ENCODE measurements at places on chromosomes 16 and 17.

GRCh38 chr16:8893976-8894690 is 12.0 kb downstream of the LITAFD start:
- no peak for DNase-seq

DNA sequence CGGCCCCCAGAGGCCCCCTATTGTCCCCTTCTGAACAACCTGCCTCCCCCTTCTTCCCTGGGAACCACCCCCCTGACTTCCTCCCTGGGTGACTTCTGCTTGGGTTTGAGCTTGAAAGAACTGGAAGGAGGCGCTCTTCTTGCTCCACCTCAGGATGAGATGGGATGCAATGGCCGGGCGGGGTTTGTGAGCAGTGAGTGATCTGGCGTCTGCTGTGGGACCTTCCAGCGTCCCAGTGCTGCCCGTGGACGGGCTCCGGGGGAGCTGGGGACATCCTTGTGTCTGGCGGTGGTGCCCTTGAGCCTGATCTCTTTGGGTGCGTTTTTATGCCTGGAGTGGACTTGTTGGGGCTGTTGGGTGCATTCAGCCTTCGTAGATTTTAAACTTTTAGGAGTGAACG is 11.6 kb downstream of the MGRN1 start:
- no peak for DNase-seq

DNA sequence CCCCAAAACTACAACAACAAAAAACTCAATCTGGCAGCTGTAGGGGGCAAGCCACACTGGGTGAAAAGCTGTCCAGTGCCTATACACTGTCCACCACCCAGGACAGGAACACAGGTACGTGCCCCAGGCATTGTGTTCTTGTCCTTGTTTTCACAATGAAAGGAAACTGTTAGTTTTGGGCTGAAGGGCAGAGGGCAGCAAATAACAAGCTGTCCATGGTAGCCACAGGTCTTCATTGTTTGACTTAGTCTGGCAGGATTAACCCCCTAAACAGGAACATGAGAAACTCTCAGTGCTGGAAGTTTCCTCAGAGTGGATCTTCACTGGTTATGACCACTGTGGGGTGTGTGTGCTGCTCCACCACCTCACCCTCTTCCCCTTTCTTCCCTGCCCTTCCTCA is 224.6 kb upstream of the N4BP1 start:
- DNase-seq, result no peak

DNA sequence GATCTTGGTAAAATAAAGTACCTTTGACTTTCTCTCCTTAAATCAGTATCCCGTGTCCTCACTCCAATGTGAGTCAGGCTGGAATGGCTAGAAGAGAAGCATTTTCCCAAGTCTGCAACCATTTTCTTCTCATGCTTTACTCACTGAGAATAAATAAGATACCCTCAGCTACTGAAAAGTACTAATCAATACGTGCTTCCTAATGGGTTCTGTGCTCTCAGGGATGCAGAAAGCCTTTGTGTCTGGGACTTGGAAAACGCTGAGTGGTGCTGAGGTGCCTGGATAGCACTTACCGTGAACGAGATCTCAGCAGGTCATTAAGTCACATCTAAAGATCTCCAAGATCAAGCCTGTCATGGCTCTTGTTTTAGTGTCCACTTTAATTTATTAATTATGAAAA is 672.3 kb upstream of the C16orf82 start:
- no peak for DNase-seq

GRCh38 chr16:58661199-58661830 is 23.3 kb downstream of the SLC38A7 start:
- DNase-seq, result peak; percentile 94

DNA sequence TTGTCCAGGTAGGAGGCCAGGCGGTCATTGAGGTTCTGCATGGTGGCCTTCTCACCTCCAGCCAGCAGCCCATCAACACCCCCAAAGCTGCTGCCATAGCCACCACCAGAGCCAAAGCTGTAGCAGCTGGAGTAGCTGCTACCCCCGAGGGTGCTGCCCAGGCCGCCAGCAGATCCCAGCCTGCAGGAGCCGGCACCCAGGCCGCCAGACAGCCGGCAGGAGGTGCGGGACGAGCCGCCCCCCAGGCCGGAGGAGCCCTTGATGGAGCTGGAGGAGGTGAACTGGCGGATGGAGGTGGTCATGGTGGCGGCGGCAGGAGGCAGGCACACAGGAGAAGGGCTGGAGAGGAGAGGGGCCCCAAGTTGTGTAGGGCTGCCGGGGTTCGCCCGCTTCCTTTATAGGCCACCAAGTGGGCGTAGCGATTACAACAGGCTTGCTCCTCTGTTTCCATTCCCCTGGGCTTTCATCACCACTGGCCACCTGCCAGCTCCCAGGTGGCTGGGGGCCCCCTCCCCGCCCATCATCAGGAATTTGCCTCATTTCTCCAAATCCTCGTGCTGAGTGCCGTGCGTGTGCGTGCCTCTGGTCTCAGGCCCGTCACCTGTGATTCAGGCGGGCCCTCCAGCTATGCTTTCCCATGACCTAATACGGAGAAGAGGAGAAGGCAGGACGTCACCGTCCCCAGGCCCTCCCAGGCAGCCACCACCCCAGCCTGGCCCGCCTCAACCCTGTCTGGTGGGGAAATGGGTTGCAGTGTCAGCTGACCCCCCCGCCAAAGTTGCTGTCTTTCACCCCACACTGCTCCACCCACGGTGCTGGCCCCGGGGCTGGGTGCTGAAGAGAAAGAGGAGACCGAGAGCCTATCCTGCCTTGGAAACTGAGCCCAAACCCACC is at the start of gene KRT17:
Gene KRT17, minus strand, starts transcription at position 368 of the 894 bp plus-strand sequence. Its CDS starts 66 bp downstream, at position 302.
- no peak for DNase-seq

GRCh38 chr17:63934183-63935112 is 2.3 kb upstream of the CD79B start:
- DNase-seq, result no peak

GRCh38 chr16:72992142-72992601 is 55.8 kb downstream of the ZFHX3 start:
- no peak for DNase-seq

GRCh38 chr16:6483469-6484033 is 849.1 kb upstream of the RBFOX1 start:
- DNase-seq, result no peak

DNA sequence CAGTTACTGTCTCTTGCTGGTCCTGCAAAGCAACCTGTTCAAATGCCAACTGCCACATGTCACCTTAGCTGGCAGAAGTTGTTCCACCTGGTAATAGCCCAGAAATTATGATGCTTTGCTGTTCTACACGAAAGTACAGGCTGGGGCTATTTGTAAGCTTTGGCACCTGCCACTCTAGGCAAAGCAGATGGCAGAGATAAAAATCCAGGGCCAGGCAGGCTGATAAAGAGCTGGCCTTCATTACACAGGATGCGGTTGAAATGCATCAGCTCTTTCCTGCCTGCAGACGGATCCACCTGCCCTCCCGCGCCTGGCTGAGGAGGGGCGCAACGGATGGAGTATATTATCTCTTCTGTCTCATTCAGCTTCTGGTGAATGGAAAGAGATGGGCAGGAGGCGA is 29.3 kb upstream of the KDM8 start:
- no peak for DNase-seq

- DNase-seq, result no peak
These were observed 21.1 kb upstream of the NUP93 start for GRCh38 chr16:56708525-56709442.

DNA sequence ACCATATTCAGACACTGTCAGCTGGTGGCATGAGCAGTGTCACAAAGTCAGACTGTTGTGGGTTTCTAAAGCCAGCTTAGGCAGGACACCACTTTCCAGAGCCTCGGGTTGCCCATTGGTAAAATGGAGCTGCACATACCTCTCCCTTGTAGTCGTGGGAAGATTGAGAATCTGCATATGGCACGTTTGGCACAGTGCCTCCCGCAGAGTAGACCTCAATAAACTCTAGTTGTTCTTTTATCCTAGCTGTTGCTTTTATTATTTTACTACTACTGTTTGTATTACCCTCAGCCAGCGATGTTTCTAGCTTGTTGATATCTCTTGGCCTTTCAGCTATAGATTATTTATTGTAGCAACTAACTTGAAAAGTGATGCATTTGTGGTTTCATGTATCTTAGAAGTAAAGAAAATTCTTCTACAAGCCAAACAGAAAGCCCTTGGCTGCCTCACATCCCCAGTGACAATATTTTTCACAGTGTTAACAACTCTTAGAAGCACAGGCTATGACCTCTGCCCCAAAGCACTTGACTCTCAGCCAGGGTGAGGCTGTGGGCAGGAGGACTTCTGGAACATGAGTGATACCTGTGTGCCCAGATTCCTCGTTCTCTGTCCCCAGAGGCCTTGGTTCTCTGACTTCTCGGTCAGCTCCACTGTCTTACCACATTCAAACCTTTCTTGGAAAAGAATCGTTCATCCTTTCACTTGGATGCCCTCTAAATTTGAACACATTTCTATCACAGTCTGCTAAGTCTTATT is 351.6 kb downstream of the SNX29 start:
- DNase-seq, result no peak

- DNase-seq, result no peak
These were observed 3.9 kb downstream of the NAGS start for GRCh38 chr17:44008205-44008909.

DNA sequence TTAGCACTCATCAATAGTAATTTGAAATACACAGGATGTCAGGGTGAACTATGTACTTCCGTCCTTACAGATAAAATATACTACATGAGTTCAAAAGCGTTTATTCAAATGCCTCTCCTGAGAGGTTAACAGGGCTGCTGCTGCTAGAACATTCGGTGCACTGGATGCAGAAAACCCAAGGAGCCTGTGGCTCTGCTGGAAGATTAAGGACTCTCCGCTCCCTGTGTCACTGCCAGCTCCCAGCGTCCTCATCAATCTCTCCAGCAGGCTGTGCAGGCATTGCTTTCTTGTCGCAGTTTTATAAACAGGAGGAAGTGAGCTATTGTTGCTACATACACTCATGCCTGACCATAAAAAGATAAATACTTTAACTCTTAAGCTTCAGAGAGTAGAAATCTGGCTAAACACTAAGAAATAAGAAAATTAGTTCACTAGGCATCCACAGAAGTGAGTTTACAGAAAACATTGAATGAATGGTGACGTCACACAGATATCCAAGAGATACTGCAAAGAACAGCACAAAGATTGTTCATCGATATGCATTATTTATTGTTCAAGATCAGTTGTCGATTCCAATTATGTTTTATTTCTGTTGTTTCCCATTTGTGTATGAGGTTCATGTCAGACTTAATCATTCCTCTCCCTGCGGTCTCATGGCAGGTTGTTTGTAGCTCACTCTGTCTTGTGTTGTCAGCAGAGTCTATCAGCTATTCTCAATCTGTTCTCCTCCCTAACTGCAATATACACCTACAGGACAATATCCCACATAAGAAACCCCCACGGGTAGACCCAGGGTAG is 127.9 kb upstream of the MON1B start:
- no peak for DNase-seq

DNA sequence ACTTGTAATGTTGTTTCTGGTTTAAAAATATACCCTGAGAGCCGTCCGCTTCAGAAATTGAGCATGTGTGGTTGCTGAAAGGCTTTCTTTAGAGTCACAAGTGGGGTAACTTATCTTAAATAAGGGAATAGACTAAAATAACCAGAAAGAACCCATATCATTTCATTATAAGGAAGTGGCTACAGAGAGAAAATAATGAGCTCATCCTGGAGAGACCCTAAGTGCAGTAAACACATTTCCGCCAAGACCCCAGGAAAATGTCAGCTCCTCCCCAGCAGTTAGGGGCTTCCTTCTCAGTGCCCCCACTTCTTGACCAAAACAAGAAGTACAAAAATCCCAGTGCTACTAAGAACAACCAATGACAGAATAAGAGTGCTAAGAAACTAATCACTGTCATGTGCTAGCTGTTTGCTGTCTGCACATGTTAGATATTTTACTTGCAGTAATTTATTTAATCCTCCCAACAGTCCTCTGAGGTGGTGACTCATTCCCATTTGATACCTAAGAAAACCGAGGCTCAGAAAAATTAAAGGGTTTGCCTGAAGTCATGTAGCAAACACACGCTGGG is 83.5 kb downstream of the CDYL2 start:
- peak; percentile 1 for DNase-seq

- DNase-seq, result peak; percentile 84
These were observed 76.2 kb upstream of the KSR1 start for GRCh38 chr17:27379888-27380533.

DNA sequence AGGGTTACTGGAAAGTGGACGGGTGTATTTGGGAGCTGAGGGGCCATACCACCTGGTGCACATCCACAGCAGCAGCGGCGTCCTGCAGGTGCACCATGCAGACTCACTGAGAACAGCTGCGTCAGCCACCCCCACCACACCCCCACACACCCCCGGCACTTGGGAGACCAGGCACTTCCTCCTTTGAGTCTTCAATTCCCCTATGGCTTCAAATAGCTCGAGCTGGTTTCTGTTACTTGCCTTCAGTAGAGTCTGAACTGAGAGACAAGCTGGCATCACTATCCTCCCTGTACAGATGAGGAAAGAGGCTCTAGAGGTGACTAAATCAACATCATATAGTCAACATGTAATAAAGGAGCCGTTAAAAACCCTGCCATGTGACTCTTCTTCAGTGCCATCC is 15.4 kb downstream of the CUEDC1 start:
- no peak for DNase-seq

DNA sequence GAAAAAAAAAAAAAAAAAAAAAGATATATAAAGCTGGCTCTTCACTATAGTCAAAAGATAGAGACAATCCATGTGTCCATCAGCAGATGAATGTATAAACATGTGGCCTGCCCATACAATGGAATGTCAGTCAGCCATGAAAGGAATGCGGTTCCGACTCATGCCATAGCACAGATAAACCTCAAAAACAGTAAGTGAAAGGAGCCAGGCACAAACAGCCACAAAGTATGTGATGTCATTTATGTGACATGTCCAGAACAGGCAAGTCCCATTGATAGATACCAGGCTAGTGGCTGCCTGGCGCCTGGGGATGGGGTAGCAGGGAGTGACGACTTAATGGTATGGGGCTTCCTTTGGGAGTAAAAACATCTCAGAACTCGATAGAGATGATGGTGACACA is 155.7 kb downstream of the CMIP start:
- DNase-seq, result peak; percentile 71

DNA sequence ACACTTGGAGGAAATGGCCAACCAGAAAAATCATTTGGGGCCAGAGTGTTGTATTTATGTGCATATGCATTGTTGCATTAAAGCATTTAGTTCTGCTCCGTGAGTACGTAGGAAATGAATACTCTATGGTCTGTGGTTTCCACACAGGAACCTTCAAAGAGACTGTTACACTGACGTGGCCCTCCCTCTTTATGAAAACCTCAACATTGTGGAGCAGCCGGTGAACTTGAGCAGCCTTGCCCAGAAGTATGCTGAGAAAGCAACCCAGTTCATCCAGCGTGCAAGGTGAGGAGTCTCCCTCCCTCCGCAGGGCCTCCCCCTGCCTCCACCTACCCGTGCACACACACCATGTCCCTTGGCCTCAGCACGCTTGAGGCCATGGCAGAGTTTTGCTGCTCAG is 65.2 kb downstream of the ARSG start:
- no peak for DNase-seq

Measured in adipocyte (in vitro differentiated cells).